Bronchial epithelial cell (primary cell): ENCODE measurements at places on chromosomes 6 and 20.

DNA sequence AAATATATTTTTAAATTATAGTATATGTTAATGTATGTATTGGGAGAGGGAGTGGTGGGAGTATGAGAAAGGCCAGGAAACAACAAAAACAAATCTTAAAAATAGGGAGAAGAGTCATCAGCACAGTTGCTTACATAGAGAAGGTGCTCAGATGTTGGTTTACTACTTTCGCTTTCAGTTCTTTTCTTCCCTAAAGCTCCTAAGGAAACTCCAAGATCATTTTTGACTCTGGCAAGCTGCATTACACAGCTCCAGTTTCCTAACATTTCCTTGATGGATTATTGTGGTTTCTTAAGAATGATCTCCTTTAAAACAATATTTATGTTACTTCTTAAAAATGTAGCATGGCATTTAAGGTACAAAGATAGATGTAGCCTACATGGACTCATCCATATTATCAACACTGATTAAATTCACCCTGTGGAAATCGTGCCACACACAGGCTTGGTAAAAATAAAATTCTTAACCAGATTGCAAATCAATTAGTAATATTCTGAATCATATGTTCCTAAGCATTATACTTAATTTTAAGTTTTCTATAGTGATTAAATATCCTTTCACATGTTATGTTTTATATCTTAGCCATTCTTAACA lies 118.0 kb upstream of the MAN1A1 start:
- peak; percentile 10 for DNase-seq

GRCh38 chr6:152859225-152859624 lies 108.6 kb downstream of the VIP start:
- DNase-seq = no peak

GRCh38 chr6:12279322-12280091 lies 10.7 kb upstream of the EDN1 start:
- no peak for DNase-seq

- DNase-seq = no peak
Measured at GRCh38 chr6:110352563-110353262, 5.4 kb downstream of the METTL24 start.

DNA sequence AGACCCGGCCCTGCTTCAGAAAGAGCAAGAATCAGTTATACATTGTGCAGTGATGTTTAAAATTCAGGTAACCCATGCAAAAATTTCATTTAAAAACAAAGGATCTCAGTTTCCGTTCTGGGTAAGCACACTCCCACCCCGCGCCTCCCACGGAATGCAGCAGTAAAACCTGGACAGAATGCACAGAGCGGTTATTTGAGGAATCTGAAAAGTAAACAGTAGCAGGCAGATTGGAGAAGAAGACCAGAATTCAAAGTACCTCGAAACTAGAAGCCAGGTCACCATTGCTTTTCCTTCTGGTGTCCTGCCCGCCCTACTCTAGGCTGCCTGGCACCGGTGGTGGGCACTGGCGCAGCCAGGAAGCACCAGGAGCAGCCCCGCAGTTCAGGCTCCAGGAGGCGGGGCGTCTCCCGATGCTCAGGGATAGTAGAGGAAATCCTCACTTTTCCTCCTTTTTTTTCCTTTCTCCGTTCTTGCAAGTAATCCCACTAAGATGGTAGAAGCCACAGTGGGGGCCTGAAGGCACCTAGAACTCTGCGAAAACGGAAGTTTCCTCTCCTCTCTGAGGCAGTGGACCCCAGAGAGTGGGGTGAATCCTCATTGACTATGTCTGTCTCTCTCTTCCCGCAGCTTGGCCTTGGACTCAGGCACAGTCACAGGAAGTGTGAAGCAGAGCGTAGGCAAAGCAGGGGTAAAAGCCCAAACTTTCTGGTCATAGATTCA lies 28.3 kb downstream of the METTL24 start:
- DNase-seq = no peak

DNA sequence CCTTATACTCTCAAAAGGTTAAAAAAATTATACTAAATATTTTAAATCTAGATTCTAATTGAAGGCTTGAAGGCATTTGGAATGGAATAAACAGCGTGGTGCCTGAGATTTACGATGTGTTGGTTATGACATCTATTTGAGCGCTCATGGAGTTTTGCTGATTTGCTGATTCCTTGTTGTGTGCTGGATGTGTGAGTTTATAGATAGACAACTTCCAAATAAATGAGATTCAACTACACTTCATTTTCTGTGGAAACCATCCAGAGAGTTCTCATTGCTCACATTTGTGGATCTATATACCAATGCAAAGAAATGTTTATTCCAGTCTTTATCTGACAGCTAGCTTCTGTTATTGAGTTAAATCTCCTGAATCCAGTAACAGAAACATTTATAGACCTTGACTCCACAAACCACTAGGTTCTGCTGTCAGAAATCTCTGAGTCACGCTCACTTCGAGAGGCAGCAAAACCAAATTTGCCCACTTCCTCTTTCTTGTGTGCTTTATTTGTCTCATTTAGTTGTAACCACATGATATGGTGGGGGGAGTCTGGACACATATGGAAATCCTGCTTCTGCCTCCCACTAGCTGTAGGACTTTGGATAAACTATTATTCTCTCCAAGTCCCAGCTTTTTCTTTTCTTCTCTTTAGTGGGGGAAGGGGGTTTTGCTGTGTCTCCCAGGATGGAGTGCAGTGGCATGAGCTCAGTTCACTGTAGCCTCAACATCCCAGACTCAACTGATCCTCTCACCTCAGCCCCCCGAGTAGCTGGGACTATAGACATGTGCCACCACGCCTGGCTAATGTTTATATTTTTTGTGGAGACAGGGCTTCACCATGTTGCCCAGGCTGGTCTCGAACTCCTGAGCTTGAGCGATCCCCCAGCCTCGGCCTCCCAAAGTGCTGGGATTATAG lies 54.5 kb downstream of the IPCEF1 start:
- DNase-seq = peak; percentile 56

GRCh38 chr6:100382767-100383195 lies 81.9 kb downstream of the SIM1 start:
- peak; percentile 12 for DNase-seq

- no peak for DNase-seq
Measured at GRCh38 chr6:1326535-1327121, 14.7 kb downstream of the FOXQ1 start.

DNA sequence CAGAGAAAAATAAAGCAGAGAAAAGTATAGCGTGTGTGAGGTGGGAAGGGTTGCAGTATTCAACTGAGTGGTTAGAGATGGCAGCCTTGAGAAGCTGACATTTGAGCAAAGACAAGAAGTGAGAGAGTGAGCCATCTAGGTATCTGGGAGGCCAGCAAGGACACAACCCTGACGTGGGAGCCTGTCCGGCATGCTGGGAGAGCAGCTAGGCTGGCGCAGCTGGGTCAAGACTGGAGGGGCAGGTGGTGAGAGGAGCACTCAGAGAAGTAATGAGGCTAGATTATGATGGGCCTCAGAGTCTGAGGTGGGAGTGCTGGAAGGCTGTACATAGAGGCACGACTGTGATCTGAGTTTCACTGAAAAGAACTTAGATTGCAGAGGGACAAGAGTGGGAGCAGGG lies 12.9 kb downstream of the TTPAL start:
- DNase-seq = no peak

DNA sequence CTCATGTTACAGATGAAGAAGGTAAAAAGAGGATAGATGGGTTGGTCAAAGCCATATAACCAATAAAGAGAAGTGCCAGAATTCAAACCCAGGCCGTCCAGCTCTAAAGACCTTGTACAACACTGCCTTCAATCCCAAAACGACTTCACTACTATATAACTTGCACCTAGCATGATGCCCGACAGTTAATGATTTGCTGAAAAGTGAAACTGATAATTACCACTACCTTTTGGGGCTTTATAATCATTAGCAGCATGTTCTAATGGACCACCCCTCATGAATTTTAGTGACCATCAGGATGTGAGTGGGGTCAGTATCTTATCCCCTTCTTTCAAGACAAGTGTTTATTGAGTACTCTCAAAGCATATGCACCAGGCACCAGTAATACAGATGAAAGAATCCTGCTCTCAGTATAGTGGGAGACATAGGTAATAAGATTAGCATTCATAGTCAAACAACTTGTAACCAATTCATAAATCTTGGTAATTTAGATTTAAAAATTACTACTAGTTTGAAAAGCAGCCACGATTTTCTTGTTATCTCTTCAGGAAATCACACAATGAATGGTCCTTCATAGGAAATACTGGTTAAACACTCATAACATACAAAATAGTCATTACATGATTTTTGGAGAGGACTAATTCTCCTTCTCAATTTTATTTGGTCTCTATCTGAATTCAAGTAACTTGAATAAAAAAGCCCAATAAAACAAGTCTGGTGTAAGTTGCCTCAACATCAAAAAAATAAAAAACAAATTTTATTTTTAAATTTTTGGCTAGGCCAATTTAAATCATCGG lies 98.0 kb downstream of the EPB41L2 start:
- no peak for DNase-seq

DNA sequence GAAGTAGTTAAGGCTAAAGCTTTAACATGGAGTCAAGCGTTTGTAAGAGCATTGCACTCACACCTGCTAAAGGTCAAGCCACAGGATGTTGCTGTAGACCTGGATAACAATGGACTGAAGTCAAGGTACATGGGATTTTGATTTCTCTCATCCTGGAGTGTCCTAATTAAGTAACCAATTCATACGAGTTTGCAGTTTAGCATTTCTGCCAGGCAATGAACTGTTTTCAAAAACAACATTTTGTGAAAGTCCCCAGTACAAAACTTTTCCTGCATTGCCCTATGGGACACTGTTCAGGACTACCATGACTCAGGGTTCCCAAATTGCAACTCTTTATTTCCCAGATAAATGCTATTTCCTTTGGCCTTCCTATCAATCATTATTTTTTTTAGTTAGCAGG lies 17.4 kb upstream of the SIRPB1 start:
- no peak for DNase-seq

DNA sequence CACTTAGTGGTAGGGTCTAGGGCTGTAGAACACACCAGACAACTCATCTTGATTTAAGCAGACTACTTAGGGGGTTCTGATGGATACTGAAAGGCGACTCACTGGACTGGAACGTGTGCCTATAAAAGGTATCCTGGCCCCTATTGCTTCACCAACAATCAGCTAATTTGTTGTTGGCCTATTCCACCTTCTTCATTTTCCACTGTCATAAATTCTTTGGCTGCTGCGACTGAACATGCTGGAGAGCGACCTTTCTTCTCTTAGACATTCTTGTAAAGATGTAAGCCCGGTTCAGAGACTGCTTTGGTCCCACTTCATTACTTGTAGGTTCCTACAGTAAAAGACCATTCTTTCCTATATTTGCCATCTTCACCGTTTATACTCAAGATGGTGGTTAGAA lies 609.9 kb upstream of the CITED2 start:
- DNase-seq = no peak

- DNase-seq = no peak
Measured at GRCh38 chr6:15285682-15286294, 39.9 kb downstream of the JARID2 start.

GRCh38 chr20:25356271-25356933 lies 34.2 kb downstream of the ABHD12 start:
- DNase-seq = no peak

- no peak for DNase-seq
Measured at GRCh38 chr6:16135066-16135465, 6.2 kb downstream of the MYLIP start.

- DNase-seq = peak; percentile 94
Measured at GRCh38 chr6:53042112-53042511, 23.1 kb upstream of the FBXO9 start.

DNA sequence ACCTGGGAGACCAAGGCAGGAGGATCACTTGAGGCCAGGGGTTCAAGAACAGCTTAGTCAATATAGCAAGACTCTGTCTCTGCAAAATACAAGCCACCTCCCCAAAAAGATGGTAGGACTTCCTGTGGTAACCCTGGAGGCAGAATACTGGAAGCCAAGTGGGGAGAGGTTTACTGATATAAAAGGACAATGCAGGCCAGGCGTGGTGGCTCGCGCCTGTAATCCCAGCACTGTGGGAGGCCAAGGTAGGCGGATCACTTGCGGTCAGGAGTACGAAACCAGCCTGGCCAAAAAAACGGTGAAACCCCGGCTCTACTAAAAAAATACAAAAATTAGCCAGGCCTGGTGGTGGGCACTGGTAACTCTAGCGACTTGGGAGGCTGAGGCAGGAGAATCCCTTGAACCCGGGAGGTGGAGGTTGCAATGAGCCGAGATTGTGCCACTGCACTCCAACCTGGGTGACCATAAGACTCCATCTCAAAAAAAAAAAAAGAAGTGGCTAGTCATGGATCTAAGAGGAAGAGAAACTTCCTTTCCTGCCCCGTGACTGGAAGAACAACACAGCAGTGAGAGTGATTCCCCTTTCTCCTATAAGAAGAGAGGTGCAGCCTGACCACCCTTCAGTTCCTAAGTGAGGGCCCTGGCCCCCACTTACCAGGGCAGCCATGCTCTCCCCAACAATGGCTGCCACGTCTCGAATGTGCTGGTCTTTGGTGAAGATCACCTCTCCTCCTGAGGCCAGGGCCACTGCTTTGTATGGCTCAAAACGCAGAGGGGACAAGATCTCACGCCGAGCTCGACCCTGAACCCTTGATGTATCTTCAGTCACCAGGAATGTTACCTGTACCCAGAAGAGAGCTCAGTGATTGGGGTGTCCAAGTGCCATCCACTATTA lies 6.2 kb downstream of the SAPCD1 start:
- DNase-seq = no peak

GRCh38 chr20:57390604-57391438 lies at the start of gene RBM38:
TSS of gene RBM38 (plus strand) at chr20:57391396. CDS start at chr20:57391582, 186 bp downstream.
- no peak for DNase-seq

- DNase-seq = no peak
Measured at GRCh38 chr20:62824476-62825332, 7.9 kb downstream of the COL9A3 start.

DNA sequence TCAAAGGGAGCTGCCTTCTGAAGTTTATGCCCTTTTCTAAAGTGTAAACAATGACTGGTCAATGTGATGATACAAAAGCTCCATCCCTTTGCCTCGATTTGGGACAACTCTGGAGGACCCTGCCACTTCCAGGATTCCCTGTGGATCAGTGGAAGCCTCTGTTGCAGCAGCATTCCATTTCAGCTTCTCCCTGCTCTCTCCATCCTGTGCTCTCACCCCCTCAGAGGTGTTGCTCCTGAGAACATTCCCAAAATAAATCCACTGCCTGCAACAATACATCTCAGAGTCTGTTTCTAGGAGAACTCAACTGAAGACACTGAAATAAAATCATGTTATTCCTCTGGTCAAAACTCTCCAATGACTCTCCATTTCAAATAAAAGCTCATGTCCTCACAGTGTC lies 263.6 kb downstream of the HACE1 start:
- DNase-seq = no peak

- DNase-seq = no peak
Measured at GRCh38 chr20:22217712-22218352, 366.5 kb downstream of the FOXA2 start.

- DNase-seq = no peak
Measured at GRCh38 chr20:12733811-12734210, 275.0 kb upstream of the SPTLC3 start.

- peak; percentile 90 for DNase-seq
Measured at GRCh38 chr6:14676064-14676463, 558.5 kb downstream of the CD83 start.

GRCh38 chr6:150065083-150065482 lies 3.8 kb downstream of the ULBP3 start:
- DNase-seq = no peak

- DNase-seq = no peak
Measured at GRCh38 chr20:7596541-7596940, 343.7 kb downstream of the HAO1 start.
